ENCODE measurements at places on chromosomes 1 and 21. TPM values are rescaled to one million over a fixed set of nuclear protein-coding genes. Genes with fewer than 3 reads are reported as not detected.

CD53 gene
- total RNA-seq = 19.8 TPM

FAM131C gene
- total RNA-seq = 6.5 TPM

LCE1D gene
- not detected for total RNA-seq

C1orf210 gene
- total RNA-seq = not detected

NR1I3 gene
- total RNA-seq = not detected

TUFT1 gene
- total RNA-seq = 3.9 TPM

LRRC53 gene
- not detected for total RNA-seq

LCE6A gene
- total RNA-seq = not detected

FAM3B gene
- not detected for total RNA-seq

DNA sequence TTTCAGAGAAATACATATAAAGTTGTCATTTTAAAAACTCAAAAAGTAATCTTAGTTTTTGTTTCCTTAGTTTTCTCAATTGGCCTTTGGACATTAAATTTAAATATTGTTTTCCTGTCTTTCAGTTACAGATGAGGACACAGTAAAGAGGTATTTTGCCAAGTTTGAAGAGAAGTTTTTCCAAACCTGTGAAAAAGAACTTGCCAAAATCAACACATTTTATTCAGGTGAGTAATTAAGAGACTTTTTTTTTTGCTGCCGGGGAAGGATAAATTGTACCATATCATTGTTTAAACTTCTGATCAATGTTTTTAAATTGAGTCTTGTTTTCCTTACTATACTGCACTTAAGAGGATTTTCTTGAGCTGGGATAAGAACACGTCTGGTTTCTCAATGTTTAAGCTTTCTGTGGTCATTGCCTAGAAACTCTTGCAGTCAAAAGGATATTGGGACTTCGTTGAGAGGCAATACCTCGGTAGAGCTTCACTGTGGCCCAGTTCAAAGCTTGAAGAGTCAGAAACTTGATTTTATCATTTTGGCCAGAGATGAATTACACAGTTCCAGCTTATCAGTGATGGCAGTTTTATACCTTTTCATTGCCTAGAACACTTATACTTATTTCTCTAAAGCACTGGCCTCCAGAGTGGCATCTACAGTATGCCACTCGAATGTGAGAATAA is 124.9 kb upstream of the KIAA1614 start:
- DNase-seq = no peak

GRCh38 chr1:225519166-225519863 is 91.5 kb upstream of the LBR start:
- no peak for DNase-seq

DNA sequence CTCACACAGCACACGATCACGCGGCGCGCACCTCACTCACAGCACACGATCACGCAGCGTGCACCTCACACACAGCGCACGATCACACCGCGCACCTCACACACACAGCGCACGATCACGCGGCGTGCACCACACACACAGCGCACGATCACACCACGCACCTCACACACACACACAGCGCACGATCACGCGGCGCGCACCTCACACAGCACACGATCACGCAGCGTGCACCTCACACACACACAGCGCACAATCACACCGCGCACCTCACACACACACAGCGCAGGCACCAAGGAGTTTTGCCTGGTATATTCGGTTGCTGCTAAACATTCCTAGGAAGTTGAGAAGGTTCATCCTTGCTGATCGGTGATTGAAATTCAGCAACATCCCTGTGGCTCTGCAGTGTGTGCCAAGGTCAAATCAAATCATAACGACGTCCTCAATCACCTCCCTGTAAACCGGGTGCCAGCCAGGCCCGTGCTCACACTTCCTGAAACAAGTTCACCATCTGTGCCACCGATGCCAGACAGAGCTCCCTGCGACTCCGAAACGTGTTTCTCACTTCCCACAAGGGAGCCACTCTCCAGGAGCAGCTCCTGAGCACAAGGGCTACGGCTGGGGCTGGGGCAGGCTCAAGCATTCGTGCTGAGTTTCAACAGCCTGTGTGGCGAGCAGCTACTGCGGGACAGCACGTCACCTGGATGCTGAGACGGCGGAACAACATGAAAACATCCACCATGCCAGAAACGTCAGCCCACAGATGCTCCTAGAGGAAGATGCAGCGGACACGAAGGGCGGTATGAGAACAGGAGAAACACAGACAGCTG is 30.2 kb downstream of the WDR4 start:
- DNase-seq = no peak

GRCh38 chr1:59856725-59857338 is 42.1 kb downstream of the HOOK1 start:
- no peak for DNase-seq

DNA sequence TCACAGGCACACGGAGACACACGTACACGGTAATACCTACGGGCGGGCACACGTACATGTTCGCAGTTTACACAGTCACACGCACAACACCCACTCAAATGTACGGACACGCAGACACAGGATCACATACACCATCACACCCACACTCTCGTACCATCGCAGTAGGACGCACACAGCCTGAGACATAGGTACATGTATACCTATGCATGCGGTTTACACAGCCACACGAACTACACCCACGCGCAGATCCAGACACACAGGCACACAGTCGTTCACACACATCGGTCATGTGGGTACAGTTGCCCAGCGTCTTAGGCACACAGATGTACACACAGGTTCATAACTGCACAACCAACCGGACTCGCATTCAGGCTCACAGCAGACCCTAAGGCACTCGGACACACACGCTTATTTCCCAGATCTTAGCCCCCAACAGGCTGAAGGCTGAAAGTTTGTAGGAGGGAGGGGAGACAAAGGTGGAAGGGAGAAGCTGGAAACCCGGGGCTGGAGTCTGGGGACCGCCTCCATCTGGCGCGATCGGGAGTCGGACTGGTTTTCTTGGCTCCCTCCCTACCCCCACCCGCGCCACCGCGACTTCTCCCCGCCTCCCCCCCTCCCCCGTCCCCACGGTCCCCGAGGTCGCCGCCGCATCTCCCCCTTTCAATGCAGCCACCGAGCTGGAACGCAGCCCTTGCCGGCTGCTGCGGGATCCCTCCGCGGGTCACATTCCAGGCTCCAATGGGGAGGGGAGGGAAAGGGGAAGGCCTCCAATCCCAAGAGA is 51.9 kb upstream of the SYNC start:
- no peak for DNase-seq

DNA sequence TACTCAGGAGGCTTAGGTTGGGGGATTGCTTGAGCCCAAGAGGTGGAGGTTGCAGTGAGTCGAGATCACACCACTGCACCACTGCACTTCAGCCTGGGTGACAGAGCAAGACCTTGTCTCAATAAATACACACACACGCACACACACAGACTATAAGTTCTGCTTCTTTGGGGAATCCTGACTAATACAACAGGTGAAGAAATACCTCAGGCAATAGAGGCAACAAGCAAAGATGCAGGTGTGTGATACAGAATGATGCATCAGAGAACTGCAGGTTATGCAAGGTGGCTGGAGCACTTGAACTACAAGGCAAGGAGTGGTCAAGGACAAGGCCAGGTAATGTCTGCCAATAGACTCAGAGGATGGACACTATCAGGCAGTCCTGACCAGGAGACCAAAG is 117.6 kb upstream of the ZNF678 start:
- DNase-seq = no peak

DNA sequence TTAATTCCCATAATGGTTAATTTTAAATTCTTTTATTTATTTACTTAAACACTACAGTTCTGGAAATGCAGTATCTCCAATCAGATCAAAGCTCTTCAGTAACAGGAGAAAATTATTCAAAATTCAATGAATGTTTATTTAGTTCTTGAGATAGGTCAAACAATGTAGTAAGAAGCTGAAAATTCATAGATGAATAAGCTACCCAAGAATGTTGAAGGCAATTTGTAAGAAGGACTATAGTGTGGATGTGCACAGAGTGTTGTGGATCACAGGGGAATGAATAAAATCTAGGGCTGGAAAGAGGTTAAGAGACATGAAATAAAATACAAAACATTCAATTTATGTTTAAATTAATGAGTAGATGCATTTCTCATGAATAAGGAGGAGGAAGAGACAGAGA is 72.0 kb downstream of the OLFM3 start:
- no peak for DNase-seq

GRCh38 chr1:67889953-67890567 is 56.8 kb upstream of the GNG12 start:
- peak; percentile 18 for DNase-seq

GRCh38 chr1:171344473-171344820 is 30.5 kb downstream of the FMO4 start:
- DNase-seq = no peak

DNA sequence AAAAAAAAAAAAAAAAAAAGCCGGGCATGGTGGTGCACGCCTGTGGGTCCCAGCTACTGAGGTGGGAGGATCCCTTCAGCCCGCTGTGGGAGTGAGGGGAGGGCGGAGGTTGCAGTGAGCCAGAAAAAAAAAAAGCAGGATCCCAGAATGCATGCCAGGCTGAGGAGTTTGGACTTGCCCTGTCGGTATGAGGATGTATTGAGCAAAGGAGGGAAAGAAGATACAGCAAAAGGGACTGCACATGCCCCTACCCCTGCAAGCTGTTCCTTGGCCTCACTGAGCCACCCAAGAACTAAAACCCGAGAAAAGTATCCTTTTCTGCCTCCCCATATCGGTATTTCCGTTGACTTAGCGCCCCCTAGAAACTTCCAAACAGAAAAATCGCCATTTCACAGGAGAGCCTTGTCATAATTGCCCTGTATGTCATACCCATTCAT is 1.3 kb upstream of the GPATCH4 start:
- no peak for DNase-seq

- no peak for DNase-seq
These were observed 22.2 kb upstream of the SLC5A9 start for GRCh38 chr1:48200166-48200900.

DNA sequence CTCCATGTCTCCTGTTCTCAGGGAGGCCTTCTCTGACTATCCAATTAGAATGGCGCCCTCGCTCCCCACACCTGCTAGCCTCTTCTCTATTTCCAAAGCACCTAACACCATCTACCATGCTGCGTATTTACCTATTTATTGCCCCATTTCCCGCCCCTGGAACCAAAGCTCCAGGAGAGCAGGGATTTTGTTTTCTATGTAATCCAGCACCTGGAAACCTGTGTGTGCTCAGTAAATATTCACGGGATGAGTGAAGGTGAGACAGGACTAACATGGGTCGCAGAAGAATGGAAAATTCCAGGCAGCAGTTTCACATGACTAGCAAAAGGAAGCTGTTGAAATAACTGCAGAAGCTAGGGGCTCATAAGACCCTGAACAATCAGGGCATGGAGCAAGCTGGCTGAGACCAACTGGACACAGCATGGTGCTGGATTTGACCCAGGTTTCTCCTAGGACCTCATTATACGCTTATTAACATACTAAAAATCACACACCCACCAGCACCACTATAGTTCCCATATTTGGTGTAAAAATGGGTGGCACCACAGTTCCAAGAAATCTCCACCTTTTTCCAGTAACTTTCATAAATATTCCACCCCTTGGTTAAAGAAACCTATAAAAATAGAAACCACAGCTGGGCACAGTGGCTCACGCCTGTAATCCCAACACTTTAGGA is 15.1 kb upstream of the TENT5B start:
- no peak for DNase-seq

- no peak for DNase-seq
These were observed 391.6 kb upstream of the VAMP3 start for GRCh38 chr1:7379441-7379971.

DNA sequence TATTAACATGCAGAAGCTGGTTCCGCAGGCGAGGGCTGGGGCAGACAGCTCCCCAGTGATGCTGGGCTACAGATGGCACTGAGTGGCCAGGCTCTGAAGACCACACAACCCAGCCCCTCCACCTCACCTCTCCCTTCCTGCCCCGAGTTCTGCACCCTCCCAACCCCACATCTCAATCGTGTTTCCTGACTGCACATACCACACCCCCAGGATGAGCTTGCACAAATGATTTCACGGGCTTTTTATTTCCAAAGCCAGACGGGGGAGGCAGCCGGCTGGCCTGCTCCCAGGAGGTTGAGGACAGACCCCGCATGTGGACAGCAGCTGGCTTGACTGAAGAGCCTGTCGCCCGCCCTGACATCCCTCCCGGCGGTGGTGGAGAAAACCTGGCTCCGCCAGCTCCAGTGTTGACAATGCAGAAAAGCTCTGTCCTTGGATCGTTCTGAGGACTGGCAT is 21.4 kb upstream of the ALDH4A1 start:
- peak; percentile 40 for DNase-seq

DNA sequence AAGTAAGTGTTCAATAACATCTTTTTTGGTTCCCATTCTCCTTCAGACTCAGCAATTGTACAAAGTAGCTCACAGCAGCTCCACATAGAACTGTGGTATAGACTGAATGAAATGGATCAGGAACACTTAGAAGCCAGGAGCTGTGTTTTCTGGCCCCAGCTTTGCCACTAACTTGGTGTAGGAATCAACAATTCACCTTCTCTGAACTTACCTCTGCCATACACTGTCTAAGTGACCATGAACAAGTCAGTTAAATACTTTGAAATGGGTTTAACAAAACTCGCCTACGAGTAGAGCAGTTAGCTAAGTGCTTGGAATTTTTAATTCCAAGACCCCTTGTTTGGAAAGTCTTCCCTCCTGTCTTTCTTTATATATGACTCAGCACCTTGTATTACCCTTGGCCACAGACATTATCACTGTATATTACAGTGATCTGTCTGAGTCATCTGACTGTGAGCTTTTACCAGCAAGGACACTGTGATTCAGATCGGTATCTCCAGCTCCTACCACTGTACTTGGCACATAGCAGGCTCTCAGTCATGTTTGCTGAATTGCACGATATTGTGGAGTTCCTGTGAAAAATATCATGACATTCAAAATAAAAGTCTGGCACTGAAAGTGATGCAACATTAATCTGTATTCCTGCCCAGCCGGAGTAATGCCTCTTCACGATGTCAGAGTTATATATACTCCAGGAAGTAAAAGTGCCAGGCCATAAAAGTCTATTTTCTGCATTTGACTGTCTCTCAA is 101.7 kb upstream of the BEND5 start:
- no peak for DNase-seq

DNA sequence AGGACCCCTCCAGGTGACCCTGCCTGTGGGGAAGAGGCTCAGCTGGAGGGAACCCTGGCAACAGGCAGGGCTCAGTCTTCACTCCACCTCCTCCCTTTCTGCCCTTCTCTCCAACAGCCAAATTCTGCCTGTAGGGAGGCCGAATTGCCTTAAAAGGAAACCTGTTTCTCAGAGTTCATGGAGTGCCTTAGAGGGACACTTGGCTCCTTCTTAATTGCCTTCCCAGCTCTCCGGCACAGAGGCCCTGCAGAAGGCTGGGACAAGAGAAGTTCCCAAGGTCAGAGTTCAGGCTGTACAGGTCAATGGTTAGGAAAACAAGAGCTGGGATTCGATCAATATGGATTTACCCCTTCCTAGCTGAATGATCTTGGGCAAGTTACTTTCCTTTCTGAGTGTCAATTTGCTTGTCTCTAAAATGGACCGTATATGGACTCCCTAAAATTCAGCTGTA is 6.2 kb downstream of the CSRP1 start:
- no peak for DNase-seq

- DNase-seq = no peak
These were observed 1.9 kb downstream of the FTCD start for GRCh38 chr21:46153247-46154154.

All from left cardiac atrium (tissue), 4 donors.